ENCODE measurements at places on chromosomes 6 and 20.

GRCh38 chr20:19947611-19948264 lies 69.4 kb upstream of the NAA20 start:
- no peak for DNase-seq

DNA sequence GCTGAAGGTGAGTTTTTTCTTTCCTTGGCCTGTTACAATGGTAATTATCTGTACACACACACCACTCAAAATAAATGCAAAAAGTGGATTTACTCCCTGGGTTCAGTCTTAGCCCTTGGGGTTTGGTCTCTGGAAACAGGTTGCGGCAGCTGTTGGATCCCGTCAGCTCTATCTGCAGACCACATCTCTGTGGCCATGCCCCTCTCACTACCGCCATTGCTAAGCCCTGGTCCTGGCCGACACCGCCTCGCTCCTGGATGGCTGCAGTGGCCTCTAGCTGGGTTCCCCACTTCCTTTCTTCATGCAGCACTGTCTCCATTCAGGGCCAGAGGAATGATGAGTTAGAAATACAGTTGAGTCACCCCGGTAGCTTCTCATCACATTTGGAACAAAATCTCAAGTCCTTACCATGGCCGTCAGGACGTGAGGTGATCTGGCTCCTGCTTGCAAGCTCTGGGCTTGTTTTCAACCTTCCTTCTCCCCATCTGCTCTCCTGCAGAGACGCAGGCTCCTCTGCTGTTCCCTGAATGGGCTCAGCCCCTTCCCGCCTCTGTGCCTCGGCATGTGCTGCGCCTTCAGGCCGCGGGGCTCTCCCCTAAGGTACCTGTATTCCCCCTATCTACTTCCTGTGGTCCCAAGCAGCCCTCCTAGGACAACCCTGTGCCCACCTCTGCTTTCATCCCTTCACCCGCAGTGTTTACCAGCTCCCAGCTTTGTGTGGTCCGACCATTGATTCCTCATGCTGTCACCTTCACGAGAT lies 38.0 kb downstream of the EFCAB8 start:
- DNase-seq, result peak; percentile 36

- no peak for DNase-seq
Measured at GRCh38 chr20:34109442-34109841, 2.6 kb downstream of the EIF2S2 start.

GRCh38 chr6:70175770-70176169 lies 127.1 kb downstream of the COL9A1 start:
- no peak for DNase-seq

DNA sequence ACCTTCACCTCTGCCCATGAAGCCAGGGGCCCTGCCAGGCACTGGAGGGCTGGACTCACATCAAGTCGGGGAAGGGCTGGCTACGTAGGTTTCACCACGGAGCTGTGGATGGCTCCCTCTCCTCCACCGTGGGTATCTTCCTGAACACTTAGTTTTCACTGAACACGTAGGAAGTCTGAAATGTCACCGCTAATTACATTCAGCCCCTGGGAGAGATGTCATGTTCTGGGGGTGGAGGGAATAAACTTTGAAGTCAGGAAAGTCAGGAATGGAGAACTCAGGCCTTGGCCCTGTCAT lies 6.5 kb downstream of the LHFPL5 start:
- DNase-seq, result no peak

DNA sequence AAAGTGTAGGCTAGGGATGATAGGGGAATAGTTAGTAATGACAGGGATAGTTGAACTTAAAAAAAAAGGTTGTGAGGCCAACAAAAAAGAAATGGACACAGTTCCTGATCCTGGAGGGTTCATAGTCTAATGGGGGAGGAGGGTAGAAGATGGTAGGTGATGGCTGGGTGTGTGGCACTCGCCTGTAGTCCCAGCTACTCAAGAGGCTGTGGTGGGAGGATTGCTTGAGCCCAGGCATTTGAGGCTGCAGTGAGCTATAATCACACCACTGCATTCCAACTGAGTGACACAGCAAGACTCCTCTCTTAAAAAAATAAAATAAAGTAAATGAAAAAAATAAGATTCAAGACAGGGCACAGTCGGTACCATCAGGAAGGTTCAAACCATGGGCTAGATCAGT lies 2.4 kb upstream of the MICB start:
- no peak for DNase-seq

GRCh38 chr6:167548451-167548850 lies 223.6 kb downstream of the TTLL2 start:
- DNase-seq, result no peak

DNA sequence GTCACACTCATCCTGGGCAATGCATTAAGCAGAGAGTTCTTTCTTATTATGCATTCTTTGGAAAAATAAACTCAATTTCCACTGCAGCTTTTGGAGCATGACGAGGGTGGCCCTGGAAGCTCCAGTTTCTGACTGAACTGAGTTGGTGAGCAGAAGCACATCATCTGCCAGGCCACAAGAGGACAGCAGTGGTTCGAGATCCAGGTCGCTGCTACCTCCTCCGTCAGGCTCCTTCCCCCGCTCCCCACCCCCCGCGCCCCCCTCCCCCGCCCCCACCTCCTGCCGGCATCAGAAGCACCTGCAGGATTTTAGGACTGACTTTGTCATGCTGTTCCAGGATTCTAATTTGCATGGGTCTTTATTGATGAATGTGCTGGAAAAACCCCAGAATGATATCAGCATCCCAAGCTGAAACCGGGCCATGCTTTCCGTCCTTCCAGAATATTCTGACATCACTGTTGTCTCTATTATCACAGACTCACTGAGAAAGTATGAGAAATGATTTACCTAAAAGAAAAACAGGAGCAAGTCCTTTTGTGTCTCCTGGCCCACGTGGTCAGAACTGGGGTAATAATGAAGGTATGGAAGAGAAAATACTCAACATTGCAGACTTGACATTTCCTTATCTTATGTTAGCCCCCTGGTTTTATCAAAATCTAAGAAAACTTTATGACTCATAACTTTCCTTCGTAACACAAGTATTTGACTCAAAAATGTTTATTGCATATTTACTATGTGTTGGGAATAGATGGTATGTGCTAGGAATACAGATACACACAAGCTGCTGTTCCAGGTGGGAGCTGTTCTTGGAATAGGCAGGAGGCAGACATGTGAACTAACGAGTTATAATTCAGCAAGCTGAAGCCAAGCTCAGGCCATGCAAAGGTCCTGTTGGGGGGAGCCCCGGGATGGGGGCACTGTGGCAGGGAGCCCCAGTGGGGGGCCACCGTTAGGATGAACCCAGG lies 220.2 kb upstream of the EXOC2 start:
- no peak for DNase-seq

GRCh38 chr6:28580475-28580874 lies 54.8 kb downstream of the GPX5 start:
- DNase-seq, result no peak

- DNase-seq, result no peak
Measured at GRCh38 chr6:53148684-53149083, at the start of gene GCM1. TSS of gene GCM1 (minus strand) at chr6:53148841. CDS start at chr6:53145632, 3,209 bp downstream.

- DNase-seq, result peak; percentile 84
Measured at GRCh38 chr6:153129873-153130514, 1.1 kb downstream of the RGS17 start.

GRCh38 chr20:20272686-20273085 lies 95.2 kb upstream of the INSM1 start:
- no peak for DNase-seq

- no peak for DNase-seq
Measured at GRCh38 chr6:133788556-133788955, 100.4 kb upstream of the TCF21 start.

- DNase-seq, result no peak
Measured at GRCh38 chr6:3265671-3266070, 6.9 kb downstream of the PSMG4 start.

DNA sequence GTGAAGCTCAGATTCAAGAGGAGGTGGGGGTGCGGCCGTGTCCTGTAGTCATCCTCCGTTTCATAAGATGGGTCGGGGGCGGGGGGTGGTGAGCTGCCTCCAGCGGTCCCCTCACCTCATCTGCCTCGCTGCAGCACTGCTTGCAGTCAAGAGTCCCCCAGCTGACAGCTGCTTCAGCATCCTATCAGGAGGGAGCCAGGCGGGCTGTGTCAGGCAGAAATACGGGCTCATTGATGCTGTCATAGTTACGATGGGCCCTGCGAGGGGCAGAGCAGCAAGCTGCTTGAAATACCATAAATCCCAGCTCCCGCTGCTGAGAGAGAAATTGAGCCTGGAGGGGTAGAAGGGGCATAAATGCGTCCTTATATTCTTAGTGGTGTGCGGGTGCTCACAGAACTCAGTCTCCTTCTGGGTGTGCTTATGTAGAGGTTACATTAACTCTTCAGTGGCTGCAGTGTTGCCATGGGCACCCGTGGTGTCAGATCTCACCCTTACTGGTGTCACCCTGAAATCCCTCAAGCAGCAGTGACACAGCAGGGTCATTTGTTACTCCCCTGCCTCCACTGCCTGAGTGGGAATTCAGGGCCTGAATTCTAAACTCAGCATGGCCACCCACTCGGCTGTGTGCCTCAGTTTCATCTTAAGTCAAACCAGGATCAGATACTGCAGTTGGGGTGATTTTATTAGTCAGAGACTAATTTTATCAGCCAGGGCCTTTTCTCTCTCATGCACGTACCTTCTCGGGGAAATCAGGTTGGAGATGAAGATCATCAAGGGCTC lies 21.8 kb downstream of the CCDC167 start:
- no peak for DNase-seq

- DNase-seq, result no peak
Measured at GRCh38 chr20:50804437-50805348, 9.8 kb downstream of the BCAS4 start.

All from upper lobe of left lung (tissue), 6 donors.